Right forelimb (tissue), 1 donor: ENCODE measurements at places on chromosomes 7 and 10.

DNA sequence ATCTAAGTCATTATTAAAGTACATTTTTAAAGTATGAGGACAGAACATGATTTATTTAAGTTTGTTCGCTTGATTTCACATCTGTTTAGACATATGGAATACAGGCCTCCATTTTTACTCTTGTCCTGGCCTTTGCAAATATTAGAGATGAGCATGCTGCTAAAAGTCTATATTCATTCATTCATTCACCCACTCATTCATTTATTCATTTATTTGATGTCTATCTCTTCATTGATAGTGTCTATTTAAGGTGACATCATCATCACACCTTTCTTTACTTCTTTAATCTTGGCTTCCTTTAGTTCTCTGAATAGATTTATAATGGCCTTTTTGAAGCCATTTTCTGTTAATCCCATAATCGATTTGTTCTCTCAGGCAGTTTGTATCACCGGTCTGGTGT lies 68.0 kb downstream of the THNSL1 start:
- DNase-seq = no peak

DNA sequence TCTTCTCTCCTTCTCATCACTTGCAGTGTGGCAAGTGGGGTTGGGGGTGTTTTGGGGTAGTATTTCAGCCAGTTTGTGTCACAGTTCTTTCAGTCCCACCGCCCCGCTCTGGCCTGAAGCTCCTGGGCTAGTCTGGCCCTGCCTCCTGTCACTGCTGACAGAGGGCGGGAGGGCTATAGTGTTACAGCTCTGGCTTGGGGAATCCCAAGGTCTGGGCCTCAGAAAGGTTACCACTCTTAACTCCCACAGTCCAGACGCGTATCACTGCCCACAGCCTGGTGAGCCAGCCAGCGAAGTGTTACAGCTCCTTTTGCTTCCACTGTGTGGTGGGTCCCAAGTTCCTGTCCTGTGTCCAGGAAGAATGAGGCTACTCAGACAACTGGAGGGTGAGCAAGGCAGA lies 56.0 kb downstream of the ZNF777 start:
- no peak for DNase-seq

DNA sequence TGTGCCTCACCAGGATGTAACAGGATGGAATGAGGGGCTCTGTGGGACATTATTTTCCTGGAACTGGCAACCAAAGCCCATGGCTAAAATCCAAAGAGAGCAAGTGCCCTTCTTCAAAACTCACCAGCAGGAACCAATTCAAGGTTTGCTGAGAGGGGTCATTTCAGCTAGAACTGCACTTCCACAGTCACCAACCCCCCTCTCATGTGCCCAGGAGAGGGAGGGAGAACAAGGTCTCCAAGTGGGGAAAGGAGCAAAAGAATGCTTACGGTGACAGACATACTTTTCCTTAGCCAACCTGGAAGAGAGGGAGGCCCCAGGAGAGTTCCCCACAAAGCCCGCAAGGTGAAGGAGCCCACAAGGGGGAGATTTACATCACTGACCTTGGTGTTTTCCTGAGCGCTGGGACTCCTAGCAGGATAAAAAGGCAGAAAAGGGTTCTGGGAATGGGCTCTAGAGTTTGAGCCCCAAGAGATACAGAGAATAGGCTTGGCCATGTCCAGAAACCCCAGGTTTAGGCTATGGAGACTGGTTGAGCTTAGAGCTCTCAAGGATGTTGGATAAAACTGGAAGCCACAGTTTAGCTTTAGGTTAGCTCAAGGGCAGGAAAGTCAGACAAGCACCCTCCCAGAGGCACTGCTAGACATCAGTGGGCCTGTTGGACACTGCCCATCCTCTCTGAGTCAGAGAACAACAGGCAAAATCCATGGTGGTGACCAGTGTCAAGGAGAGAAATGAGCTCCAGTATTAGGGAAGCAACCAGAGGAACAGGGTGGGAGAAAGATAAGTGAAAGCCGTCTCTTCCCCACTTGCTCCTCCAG lies 63.9 kb upstream of the GHITM start:
- DNase-seq = no peak

- no peak for DNase-seq
These were observed 222.1 kb downstream of the GLI3 start for GRCh38 chr7:42014625-42015618.

- DNase-seq = peak; percentile 21
These were observed 146.2 kb downstream of the PTPN20 start for GRCh38 chr10:47057471-47057870.

DNA sequence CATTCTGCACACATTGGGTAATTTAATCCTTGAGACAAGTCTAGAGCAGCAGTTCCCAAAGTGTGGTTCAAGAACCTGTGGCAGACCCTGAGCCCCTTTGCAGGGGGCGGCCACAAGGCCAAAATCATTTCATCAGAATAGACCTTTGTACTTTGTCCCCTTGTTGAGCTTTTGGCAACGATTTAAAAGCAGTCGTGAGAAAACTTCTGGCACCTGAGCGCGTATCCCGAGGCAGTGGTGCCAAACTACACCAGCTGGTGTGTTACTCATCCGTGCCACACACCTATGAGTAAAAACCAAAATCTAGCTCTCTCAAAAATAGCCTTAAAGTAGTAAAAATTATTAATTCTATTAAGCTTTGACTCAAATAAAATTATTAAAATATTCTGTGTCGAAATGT lies 306.8 kb downstream of the SDK1 start:
- no peak for DNase-seq
